Type B pancreatic cell (in vitro differentiated cells): ENCODE measurements at places on chromosomes 6 and 20. TPM values are rescaled to one million over a fixed set of nuclear protein-coding genes. Genes with fewer than 3 reads are reported as not detected.

Gene HS3ST5
- total RNA-seq = 3.6 and 5.5 TPM in 2 replicates

Gene HNF4A
- 19.9 and 41.7 TPM in 2 replicates for total RNA-seq

DNA sequence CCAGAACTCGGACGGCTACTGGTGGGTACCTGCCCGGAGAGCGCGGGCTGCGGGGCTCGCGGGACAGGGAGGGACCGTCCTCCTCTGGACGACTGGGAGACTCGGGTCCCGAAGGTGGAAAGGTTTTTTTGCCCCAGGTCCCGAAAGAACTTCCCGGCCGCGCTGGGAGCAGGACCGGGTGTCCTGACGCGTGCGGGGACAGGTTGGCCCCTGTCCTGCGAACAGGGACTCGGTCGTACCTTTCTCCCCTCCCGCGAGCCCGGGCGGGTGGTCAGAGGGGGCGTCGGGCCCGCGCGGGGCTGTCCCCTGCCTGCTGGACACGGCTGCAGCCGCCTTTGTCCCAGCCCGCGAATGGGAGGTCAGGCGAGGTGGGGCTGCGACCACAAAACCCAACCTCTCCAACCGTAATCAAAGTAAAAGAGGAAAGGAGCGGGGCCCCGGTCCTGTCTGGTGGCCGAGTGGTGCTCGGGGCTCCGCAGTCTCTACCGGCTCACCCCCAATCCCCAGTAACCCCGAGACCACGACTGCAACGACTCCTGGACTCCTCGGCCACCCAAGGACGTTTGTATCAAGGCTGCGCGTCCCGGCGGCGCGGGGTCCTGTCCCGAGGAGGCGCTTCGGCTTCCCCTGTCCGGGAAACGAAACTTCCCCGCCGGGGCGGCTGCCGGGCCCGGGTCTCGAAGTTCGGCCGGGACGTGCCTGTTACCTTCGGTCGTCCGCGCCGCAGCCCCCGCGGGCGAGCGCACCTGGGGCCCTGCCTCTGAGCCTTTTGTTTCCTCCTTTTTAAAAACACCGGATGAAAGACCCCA is 798 bp downstream of the DSP start:
- DNase-seq = peak; percentile 81

Gene ZNF341
- 4.6 and 5.8 TPM in 2 replicates for total RNA-seq

Gene ANKEF1
- 5.9 and 8.1 TPM in 2 replicates for total RNA-seq

Gene HFE
- total RNA-seq = 2.2 and 2.6 TPM in 2 replicates

DNA sequence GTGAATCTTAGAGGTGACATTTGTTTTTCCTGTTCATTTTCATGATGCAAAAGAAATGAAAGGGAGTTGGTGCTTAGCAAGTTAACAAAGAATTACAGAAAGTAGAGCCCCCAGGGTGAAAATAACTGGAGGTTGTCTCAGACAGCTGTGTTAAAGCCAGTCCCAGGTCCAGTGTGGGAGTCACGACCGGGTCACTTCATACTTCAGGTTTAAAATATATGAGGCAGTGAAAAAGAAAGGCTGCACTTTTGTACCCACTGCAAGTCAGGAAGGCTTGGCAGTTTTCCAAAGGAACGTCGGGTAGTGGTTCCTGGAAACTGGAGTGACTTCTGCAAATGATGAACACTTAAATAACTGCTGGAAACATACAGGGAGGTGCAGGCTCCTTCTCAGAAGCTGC is 91.5 kb upstream of the THBS2 start:
- no peak for DNase-seq

GRCh38 chr6:109820706-109821350 is 129.7 kb downstream of the FIG4 start:
- no peak for DNase-seq

Gene TMEM30A
- 78.7 and 146 TPM in 2 replicates for total RNA-seq

Gene COL9A3
- 8.8 and 21.2 TPM in 2 replicates for total RNA-seq

DNA sequence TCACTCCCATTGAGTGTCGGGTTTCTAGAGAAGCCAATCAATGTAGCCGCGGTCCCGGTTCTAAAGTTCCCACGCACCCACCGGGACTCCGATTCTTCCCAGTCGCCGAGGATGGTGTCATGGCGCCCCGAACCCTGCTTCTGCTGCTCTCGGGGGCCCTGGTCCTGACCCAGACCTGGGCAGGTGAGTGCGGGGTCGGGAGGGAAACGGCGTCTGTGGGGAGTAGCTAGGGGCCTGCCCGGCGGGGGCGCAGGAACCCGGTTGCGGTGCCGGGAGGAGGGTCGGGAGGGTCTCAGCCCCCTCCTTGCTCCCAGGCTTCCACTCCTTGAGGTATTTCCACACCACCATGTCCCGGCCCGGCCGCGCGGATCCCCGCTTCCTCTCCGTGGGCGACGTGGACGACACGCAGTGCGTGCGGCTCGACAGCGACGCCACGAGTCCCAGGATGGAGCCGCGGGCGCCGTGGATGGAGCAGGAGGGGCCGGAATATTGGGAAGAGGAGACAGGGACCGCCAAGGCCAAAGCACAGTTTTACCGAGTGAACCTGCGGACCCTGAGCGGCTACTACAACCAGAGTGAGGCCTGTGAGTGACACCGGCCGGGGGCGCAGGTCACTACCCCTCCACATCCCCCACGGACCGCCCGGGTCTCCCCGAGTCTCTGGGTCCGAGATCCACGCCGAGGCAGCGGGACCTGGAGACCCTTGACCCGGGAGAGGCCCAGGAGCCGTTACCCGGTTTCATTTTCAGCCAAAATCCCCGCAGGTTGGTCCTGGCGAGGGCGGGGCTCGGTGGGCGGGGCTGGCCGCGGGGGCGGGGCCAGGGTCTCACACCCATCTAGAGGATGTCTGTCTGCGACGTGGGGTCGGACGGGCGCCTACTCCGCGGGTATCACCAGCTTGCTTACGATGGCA is 35.2 kb upstream of the HLA-G start:
- no peak for DNase-seq

Gene RIPOR2
- 2.1 and 4.2 TPM in 2 replicates for total RNA-seq

Gene BPIFA1
- 0.69 and 0.97 TPM in 2 replicates for total RNA-seq

Gene SEMG1
- not detected in 2 replicates for total RNA-seq

Gene MEP1A
- 3.6 and 22.4 TPM in 2 replicates for total RNA-seq

Gene OR2B6
- not detected in 2 replicates for total RNA-seq

- no peak for DNase-seq
Observed at GRCh38 chr6:83073615-83074014, 6.1 kb downstream of the DOP1A start.

Gene OPRL1
- total RNA-seq = 0.50 and 1.9 TPM in 2 replicates
